Activated naive CD4-positive, alpha-beta T cell (primary cell): ENCODE measurements at places on chromosomes 3 and 15.
A peak's percentile ranks its signal among the peaks of the same experiment; 100 is the strongest.

GRCh38 chr3:99482191-99482590, 156.2 kb upstream of the COL8A1 start:
- DNase-seq: no peak

DNA sequence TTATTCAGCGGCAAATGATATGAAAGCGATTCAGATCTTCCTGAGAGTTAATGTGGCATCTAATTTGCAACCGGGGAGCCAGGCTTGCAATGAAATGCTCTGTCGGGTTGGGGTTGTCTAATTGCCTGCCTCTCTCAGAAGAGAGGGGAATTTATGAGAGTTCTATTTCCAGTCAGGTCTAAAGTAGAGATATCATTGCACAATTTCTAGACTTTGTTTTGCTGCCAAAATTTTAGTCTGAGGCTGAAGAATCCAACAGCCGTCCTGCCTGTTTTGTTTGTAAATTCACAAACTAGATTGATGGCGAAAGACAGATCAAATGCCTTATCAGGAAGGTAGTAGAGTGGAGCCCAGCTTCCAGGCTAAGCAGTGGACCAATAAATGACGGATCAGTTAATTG, 610 bp downstream of the LIPC start:
- no peak for DNase-seq

DNA sequence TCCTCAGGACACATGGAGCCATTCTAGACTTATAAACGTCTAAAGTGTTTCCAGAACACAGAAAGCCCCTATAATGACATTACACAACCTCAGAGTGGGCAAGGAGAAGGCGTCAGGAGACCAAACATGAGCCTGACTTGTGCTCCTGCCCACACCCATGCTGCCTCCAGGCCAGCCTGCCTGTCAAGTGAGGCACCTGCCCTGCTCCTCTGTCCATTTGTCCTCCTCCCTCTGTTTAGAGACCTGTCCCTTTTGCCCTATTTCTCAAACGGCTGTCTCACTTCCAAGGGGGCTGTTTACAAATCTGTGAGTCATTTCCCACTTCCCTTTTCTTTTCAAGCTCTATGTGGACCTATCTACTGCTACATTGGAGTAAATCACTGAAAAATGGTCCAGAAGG, 21.0 kb downstream of the ZDHHC3 start:
- no peak for DNase-seq

GRCh38 chr15:73865904-73866303, 7.5 kb upstream of the TBC1D21 start:
- DNase-seq: no peak

- no peak for DNase-seq
Observed at GRCh38 chr3:171129827-171130226, 103.3 kb upstream of the SLC2A2 start.

DNA sequence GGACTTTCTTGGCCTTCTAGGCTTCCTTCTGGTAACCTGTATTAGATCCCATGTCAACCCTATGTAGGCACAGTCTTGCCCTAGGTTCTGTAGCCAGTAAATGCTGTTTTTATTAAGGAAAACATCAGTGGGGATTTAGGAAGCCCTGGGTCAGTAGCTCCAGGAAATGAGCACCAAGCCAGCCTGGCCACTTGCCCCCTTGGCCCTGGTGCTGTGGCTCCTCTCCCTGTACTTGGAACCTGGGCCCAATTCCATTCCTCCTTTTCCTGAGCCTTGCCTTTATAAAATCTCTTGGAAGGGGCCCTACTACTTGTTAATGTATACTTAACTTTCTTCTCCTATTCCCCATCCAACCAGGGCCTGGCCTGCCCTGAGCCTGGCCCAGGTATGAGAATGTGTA, 243.8 kb upstream of the TPRG1 start:
- DNase-seq: no peak

- DNase-seq: no peak
Observed at GRCh38 chr15:60399246-60399915, 1.6 kb upstream of the ANXA2 start.

DNA sequence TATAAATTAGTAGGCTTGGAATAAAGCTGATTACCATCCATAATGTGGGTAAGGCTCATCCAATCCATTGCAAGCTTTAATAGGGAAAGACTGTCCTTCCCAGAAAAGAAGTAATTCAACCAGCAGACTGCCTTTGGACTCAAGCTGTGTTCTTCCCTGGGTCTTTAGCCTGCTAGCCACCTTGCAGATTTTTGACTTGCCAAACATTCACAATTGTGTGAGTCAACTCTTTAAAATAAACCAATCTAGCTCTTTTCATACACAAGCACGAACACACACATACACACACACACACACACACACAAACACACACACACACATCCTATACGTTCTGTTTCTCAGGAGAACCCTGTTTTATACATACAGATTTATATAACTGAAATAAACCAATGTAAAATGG, 248.1 kb downstream of the NAALADL2 start:
- DNase-seq: no peak

DNA sequence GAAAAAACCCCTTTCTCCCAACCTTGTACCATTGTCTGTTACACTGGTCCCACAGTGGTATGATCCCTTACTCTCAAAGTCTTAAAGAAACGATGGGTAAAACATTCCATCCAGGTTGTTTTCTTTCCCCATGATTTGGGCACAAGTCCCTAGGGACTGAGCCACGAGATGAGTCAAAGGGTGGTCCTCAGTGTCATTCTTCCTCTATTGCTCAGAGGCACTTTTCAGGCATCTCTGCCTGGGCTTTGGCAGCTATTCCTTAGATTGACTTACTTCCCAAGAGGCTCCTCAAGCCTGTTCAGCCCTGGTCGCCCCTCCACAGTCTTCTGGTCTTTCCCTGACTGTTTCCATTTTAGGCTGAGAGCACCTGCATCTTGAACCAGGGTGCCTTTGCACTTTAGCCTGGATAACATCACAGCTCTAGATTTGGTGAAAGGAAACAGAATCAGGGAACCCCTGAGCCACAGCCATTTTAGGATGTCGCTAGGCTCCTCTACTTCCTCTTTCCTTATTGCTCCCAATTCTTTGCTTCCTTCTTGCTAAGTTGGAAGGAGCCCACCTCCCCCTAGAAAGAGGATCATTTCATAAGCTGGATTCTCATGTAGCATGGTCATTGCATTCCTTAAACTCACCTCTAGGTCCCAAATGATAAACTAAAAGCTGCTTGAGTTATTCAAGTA, 131.0 kb upstream of the TPRG1 start:
- DNase-seq: no peak

- DNase-seq: no peak
Observed at GRCh38 chr3:45565342-45565741, 29.2 kb upstream of the LIMD1 start.

- no peak for DNase-seq
Observed at GRCh38 chr3:59559721-59560435, 510.1 kb upstream of the CFAP20DC start.

DNA sequence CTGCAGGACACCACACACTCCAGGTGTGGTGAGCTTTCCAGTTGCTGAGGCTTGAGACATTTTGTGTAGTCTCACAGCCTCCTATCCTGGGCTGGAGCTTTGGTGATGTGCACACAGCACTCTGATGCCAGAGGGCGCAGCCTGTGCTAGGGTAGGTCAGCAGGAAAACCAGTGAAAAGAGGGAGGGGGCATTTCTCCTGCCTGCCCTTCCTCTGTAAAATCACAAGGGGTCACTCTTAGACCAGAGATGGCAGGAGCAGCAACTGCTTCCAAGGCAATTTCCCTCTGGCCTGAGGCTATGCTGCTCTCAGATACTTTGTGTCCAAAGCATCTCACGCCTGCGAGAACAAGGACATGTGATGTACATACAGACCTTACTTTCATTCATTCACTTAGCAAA, 16.5 kb upstream of the MUSTN1 start:
- no peak for DNase-seq

GRCh38 chr3:10563396-10563795, 58.0 kb upstream of the ATP2B2 start:
- DNase-seq: no peak

DNA sequence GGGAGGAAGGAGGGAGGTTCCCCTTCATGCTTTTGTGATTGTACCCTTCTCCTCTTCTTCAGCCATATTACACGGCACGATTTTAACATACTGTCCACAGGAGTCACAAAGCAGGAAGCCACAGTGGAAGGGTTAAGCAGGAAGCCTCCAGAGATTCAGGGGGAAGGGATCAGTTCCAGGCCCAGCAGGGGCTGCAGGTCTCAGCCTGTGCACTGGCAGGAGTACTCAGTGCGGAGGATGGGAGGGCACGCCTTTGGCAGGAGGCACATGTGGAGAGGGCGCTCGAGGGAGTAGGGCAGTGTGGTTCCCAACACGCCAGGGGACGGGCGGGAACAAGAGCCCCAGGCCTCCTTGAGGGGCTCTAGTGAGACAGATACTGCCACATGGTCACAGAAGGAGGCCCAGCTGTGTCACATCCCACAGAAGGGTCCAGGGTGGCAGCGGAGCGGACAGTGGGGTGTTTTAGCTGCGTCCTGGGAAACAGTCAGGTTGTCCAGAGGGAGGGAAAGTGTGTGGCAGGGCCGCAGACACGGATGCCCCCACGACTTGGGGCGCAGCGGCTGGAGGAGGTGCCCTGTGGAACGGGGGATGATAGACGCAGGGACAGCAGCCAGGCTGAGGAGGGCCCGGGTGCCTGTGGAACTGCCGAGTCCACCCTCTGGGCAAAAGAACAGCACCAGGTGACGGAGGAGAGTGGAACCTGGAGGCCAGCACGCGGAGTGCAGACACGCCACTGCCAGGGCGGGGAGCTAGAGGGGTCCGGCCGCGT, 77.5 kb downstream of the CHSY1 start:
- no peak for DNase-seq

GRCh38 chr3:183766107-183766506, 59.3 kb downstream of the MAP6D1 start:
- DNase-seq: no peak

- no peak for DNase-seq
Observed at GRCh38 chr15:70351941-70352774, 254.4 kb upstream of the TLE3 start.

- no peak for DNase-seq
Observed at GRCh38 chr3:119219069-119219468, 21.6 kb downstream of the B4GALT4 start.

- DNase-seq: no peak
Observed at GRCh38 chr15:23569151-23569925, 3.9 kb downstream of the MKRN3 start.

GRCh38 chr3:108283989-108284388, 12.4 kb upstream of the HHLA2 start:
- DNase-seq: no peak

GRCh38 chr3:107943786-107944523, 146.9 kb downstream of the CD47 start:
- no peak for DNase-seq

DNA sequence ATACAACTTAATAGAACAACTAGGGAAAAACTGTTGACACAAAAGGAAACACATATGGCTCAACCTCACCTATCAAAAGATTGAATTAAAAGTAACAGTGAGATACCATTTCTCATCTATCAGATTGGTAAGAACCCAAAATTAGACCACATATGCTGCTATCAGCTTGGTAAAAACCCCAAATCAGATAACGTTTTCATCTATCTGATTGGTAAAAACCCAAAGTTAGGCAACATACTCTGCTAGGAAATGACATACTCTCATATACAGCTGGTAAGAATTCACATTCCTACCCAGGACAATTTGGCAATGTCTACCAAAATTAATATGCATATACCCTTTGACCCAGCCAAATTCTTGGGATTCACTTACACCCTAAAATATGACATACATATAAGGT, 26.3 kb downstream of the NRG4 start:
- DNase-seq: no peak

GRCh38 chr3:55332176-55332575, 154.9 kb downstream of the WNT5A start:
- no peak for DNase-seq

DNA sequence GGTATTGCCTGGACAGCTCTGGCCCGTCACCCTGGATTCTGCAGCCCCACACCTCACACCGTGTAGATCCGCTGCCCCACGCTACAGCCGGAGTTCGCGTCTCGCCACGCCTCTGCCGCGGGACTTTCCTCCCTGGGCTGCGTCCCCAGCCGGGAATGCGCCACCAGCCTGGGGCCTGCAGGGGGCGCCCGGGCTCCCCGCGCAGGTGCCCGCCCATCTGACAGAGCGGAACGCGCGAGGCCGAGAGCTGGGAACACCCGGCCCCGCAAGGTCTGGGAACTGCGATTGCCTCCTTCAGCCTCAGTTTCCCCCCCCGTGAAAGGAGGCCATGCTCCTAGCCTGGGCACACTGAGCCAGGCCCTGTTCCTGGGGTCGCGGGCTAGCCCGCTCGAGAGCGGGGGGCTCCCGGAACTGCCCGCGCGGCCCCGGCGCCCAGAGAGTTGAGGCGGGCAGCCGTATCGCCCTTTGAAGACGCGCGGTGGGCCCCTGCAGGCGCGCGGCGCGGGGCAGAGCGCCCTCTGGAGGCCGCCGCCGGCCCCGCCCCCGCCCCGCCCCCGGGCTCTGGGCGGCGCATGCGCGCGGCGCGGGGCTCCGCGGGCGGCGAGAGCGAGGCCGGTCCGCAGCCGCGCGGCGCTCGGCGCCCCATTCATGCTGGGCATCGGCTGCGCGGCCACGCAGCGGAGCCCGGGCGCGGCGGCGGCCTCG, at the start of gene PLXNA1:
Gene PLXNA1, plus strand, starts transcription at position 645 of the 705 bp plus-strand sequence. CDS start 5,479 bp downstream, outside the sequence.
- DNase-seq: peak; percentile 68

- no peak for DNase-seq
Observed at GRCh38 chr3:134344560-134344959, 29.7 kb downstream of the AMOTL2 start.

DNA sequence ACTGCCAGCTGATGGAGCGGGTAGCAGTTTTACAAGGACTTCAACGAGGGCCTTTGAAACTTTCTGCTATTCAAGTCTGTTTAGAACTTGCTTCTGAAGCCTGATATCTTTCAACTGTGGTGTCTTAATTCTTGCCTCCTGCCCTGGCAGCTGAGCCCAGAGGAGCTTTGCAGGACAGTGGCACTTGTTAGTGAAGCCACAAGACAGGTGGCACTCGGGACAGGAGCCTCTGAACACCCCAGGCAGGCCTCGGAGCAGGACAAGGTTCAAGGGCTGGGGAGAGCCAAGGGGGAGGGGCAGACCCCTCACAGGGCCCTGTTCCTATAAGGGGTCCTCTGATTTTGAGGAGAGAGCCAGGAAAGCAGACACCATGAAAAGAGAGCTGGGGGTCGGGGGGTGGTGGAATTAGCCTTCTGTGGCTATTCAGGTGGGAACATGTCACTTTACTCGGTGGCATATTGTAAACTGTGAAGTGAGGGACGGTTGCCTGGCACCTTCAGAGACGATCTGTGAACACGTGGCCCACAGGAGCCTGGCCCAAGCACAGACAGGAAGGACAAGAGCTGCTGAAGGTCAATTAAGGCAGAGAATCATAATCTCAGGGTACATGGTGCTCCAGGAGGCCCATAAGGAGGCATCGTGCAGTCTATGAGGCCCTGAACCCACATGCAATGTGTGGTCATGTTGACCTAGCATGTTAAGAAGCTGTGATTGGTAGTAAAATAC, 30.1 kb upstream of the KY start:
- DNase-seq: no peak

DNA sequence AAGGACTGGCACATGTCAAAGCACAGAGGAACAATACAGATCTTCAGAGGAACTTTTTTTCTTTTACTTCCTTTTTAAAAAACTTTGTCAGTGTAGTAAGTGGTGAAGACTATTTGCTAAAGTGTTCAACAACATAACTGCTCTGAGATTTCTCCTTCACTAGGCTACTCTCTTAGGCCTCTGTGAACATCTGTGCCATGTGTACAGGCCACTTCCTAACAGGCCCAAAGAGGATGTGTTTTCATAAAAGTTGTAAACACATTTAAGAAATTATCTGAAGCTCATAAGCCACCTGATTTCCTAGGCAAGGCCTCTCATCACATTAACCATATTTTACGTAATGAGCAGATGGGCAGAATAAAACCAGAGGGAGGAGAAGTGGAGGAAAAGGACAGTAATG, 235.4 kb downstream of the FHIT start:
- DNase-seq: no peak
